ENCODE measurements at places on chromosomes 7 and 10.
A peak's percentile ranks its signal among the peaks of the same experiment; 100 is the strongest.

GRCh38 chr7:104038136-104038535 is 48.7 kb upstream of the RELN start:
- no peak for DNase-seq

GRCh38 chr7:83355143-83355542 is 192.5 kb upstream of the PCLO start:
- DNase-seq, result no peak

DNA sequence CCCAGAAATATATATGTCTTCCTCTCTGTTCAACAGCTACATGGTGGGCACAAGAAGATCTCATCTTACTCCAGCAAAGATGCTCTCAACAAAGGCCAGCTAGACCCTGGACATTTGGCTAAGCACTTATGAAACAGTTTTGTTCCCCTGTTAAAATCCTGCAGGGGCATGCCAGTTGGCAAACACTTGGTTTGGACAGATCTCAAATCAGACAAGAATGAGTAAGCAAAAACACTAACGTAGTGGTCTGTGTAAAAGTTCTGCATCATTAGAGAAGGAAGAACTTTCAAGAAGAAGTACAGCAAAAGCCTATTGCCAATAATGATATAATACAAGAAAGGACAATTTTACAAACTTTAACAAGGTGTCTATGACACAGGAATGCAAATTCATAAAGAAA is 125.6 kb downstream of the CALN1 start:
- DNase-seq, result no peak

DNA sequence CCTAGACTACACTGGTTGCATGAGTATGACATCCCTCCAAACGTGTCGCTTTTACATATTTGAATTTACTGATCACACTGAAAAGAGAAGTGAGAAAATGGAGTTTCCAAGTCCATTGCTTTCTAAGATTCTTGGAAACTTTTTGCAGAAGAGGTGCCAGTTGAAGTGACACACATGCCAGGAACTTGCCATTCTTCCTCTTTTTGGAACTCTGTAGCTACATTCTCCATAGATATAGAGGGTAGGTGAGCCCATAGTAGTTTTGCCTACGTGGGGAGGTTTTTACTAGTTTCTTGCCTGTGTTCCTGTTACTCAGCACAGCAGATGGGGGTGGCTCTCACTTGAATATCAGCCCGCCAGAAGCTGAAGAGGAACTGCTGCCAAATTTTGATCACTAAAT is 286.6 kb upstream of the NRP1 start:
- no peak for DNase-seq

DNA sequence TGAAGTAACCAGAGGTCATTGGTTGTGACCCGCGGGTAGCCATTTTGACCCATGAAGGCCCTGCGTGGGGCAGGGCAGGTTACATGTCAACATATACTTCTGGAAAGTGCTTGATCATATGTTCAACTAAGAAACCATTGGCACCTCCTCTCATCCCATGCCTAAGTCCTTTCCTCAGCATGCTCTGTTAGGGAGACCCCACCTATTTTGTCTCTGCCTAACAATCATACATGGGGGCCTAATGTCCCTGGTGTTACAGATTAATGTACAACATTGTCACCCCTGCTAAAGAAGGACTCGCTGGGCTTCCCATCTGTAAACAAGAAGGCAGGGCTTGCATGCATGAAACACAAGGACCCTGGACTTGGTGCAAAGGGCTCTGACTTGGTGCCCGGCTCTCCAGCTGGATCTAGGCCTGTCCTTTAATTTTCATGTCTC is 133.7 kb upstream of the TNS3 start:
- DNase-seq, result no peak

GRCh38 chr10:78891741-78892140 is 177.0 kb upstream of the ZMIZ1 start:
- no peak for DNase-seq

DNA sequence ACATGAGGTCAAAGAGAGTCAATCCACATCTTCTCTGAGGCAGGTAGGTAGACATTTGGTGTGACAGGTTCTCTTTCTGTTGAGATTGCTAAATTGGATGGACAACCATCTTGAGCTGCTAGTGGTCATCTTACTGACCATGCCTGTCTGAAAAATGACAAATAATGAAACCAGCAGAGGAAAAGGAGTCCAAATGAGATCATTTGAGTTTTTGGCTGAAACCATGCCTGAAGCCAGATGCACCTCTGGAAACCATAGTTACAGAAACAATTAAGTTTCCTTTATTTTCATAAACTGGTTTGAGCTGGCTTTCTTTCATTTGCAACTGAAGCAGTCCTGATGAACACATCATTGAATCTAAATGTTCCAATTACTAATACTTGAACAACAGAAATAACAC is 100.6 kb downstream of the ZNF438 start:
- DNase-seq, result no peak

DNA sequence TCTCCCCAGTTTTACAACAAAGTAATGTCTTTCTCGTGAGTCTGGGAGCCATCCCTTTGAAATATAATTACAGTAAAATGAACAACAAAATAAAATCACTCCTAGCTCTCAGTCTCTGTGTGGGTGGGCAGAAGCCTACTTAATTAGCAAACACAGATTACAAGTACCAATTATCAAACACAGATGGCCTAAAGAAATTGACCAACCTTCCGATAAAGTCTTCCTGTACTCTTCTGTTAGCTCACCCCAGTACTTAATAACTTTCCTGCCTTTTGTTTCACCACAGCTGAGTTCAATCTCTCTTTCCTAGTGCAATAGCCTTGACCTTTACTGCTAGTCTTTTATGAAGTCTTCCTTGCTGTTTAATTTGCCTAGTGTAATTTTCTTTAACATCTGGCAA is 719.2 kb upstream of the MBL2 start:
- no peak for DNase-seq

DNA sequence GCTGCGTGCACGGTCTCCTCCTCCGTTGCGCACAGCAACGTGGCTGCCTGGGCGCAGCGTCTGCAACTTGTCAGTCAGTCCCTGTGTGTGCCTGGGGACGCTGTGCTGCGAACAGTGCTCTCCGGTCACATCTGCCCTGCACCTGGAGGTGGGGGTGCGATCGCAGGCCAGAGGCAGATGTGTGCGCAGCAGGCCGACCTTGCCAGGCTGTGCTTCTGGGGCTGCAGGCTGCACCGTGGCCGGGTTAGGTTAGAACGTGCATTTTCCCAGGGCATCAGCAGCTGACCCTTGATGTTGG is 8.2 kb upstream of the GET4 start:
- DNase-seq, result no peak

DNA sequence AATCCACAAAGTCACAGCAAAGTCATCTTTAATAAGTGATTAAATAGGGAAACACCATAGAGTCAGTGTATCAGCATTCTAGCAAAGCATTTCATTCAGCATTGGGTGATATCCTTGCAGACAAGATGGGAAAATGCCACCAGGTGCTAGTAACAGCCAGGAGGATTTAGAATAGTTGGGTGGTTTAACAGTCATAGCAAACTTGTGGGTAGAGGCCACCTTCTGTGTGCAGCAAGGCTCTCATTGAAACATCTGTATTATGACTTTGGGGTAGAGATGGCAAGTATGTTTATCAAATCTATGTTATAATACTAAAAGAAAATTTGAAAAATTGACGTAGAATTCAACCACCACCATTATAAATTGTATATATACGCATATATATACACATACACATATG is 26.4 kb upstream of the ADO start:
- no peak for DNase-seq

GRCh38 chr7:36969376-36969775 is 245.1 kb upstream of the AOAH start:
- no peak for DNase-seq

GRCh38 chr10:111316722-111317212 is 239.9 kb downstream of the ADRA2A start:
- no peak for DNase-seq

DNA sequence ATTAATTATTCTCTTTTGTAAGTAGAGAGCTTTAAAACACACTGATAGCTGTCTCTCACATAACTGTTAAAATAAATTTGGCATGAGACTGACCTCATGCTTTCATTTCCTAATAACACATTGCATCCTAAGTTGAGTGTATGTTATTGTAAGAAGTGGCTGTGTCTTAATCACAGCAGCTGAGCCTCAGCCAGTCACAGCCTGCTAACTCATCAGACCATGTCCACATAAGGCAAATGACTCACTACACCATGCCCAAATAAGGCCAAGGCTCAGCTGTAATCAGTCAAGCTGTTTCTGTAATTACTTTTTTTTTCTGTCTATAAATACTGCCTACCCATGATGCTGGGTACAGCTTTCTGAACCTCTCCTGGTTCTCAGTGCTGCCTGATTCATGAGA is 860.9 kb downstream of the XPNPEP1 start:
- DNase-seq, result no peak

GRCh38 chr10:103232131-103232673 is 13.5 kb upstream of the RPEL1 start:
- no peak for DNase-seq

- no peak for DNase-seq
Measured at GRCh38 chr7:28478656-28479055, 66.3 kb downstream of the CREB5 start.

DNA sequence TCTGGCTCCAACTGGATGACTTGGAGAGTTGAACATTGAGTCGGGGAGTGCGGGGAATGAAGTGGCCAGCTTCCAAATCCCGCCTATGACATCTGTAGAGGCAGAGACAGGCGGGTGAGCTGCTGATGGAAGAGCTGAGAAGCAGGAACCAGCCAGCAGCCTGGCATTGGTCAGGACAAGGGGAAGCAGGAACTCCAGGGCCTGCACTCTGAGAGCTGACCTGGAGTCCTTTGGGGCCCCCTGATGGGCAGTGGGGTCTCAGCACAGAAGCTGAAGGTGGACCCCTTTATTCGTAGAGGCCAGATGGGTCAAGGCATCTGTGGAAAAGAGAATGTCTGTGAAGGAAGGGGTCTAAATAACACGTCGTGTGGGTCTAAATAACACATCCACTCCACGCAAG is 57.0 kb downstream of the SEC61G start:
- DNase-seq, result no peak

DNA sequence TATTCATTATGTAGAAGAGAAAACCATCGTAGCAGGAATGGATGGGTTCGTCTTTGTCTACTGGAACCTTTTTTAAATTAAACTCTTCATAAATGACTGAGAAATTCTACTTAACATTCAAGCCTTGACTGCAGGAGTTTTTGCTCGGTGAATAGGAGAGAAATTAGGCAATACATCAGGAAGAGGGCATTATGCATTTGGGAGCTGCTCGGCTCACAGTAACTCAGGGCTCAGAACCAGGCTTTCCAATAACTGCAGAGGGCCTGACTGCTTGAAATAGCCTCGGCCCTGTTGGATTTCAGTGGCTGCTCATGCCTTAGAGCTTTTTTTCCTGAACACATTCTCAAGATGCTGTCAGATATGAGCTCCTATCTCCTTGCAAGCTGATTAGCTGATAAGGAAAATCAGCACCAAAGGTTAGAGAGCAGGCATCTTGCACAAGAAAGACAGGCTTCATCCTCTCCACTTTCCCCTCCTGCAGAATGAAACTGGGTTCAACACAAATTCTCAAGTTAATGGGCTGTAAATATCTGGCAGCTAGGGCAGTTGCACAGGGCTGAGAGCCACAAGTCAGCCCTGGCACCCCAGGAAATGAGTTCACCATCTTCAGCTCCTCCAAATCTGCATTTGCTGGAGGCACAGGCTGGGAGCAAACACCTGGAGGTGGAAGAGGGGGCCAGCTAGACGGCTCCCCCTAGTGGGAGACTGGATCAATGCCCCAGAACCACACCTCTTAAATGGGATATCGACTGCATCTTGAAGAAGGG is 24.3 kb downstream of the TECTB start:
- peak; percentile 85 for DNase-seq

DNA sequence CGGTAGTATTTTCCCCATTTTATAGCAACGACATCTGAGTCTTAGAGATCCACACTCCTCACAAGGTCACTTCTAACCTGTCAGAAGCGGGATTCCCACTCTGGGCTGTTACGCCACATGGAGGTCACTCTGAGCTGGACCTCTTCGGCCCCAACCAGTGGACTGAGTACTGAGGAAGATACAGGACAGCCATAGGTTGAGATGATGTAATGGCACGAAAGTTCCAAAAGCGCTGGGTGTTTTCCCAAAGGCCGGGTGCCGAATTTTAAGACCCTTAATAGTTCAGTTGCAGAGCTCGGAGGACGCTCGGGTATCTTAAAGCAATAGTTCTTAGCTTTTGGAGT is 699 bp downstream of the GHITM start:
- no peak for DNase-seq

- no peak for DNase-seq
Measured at GRCh38 chr10:113225364-113225763, 275.3 kb downstream of the TCF7L2 start.

- peak; percentile 41 for DNase-seq
Measured at GRCh38 chr10:126935263-126935946, 30.2 kb downstream of the DOCK1 start.

- DNase-seq, result peak; percentile 75
Measured at GRCh38 chr7:4765776-4766490, 9.5 kb upstream of the AP5Z1 start.

GRCh38 chr10:625751-626711 is 63.4 kb downstream of the DIP2C start:
- DNase-seq, result no peak

DNA sequence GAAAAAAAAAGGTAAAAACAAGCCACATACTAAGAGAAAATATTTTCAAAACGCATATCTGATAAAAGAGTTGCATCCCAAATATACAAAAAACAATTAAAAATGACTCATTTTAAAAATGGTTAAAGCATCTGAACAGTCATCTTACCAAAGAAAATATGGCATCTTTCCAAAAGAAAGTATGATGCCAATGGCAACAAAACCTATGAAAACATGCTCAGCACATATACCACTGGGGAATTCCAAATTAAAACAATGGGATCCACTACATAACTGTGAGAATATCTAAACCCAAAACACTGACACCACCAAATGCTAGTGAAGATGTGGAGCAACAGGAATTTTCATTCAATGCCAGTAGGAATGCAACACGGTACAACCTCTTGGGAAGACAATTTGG is 39.3 kb downstream of the VSTM2A start:
- DNase-seq, result no peak

DNA sequence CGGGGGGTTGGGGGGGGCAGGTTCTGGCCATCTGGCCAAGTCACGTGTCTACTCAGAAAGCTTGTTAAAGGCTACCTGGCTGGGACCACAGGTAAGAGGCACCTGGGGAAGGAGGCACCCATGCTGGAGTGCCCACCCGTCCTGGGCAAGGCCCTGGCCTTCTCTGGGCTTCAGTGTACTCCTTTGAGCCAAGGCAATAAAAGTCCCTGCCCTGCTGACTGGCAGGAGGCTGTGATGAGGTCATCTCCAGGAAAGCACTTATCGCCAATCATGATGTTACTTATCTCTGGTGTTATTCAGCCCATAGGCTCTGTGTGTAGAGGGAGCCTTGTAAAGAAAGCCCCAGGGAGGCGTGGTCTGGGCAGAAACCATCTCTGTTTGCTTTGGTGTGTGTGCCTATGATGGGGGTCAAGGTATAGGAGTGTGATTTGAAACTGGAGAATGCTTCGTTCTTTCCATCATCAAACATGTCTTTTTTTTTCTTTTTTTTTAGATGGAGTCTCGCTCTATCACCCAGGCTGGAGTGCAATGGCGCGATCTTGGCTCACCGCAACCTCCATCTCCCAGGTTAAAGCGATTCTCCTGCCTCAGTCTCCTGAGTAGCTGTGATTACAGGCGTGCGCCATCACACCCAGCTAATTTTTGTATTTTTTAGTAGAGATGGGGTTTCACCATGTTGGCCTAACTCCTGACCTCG is 2.5 kb upstream of the CLDN4 start:
- no peak for DNase-seq

Measured in iPS-NIHi11 (cell line).